ENCODE measurements at places on chromosomes 16 and 17. TPM values are rescaled to one million over a fixed set of nuclear protein-coding genes. Genes with fewer than 3 reads are reported as not detected.

The CCL8 gene
- not detected for total RNA-seq

The SPNS3 gene
- 1.4 TPM for total RNA-seq

The AKAP1 gene
- 46.8 TPM for total RNA-seq

The CMTR2 gene
- total RNA-seq = 21.5 TPM

DNA sequence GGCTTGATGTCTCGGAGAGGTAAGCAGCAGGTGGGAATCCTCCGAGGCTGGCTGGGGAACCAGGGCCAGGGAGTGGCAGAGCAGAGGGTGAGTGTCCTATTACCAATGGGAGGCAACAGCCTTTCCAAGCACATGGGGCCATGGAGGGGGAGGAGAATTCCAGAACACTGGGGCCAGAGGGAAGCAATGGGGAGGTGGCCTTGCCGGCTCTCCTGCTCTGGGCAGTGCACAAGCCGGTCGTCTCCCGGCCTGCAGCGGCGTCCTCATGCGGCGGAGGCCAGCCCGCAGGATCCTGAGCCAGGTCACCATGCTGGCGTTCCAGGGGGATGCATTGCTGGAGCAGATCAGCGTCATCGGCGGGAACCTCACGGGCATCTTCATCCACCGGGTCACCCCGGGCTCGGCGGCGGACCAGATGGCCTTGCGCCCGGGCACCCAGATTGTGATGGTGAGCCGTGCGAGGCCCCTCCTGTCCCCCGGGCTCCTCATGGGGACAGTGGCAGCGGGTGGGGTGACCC lies 21.9 kb downstream of the SGSH start:
- DNase-seq = peak; percentile 90

- peak; percentile 79 for DNase-seq
These were observed at the start of gene CA4 for GRCh38 chr17:60149691-60150582. CA4 (plus strand) TSS chr17:60149973; CDS start chr17:60150035, 62 bp downstream.

DNA sequence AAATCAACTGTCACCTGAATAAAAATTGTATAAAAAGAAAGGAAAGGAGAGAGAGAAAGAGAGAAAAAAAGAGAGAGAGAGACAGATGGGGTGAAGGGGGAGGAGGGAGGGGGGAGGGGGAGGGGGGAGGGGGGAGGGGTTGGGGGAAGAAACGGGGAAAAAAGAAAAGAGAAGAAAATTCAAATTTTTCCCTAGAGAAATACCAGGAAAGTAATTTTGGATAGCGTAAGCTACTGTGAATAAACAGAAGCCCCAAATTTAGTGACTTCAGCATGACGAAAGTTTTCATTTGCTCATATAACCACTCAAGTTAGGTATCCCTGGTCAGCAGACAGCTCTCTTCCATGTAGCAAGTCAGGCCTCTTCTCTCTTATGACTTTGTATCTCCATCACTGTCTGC lies 289.4 kb upstream of the MYOCD start:
- no peak for DNase-seq

DNA sequence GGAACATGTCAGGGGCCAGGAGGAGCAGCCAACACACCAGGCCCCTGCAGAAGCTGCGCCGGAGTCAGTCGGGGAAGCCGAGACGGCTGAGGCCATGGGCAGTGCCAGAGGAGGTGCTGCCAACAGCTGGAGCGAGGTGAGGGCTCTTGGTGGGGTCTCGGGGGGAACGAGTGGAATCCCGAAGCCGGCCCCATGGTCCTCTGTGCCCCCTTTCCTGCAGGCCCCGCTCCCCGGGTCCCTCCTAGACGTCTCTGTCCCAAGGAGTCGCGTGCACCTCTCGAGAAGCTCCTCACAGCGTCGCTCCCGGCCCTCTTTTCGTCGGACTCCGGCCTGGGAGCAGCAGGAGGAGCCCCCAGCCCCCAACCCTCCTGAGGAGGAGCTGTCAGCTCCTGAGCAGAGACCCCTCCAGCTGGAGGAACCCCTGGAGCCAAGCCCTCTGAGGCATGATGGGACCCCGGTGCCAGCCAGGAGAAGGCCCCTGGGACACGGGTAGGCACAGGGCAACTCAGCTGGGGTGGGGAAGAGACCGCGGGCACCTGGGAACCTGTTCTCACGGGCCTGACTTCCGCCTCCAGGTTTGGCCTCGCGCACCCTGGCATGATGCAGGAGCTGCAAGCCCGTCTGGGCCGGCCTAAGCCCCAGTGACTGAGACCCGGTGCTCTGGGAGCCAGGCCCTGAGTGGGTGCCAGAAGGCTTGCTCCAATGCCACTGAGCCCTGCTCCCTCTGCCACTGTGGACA lies 3.6 kb downstream of the APOBR start:
- DNase-seq = no peak
